ENCODE measurements at places on chromosomes 16 and 17.

- DNase-seq: no peak
These were observed 547 bp downstream of the PLCD3 start for GRCh38 chr17:45131616-45132319.

GRCh38 chr17:29674281-29674680 lies 51.6 kb upstream of the CORO6 start:
- no peak for DNase-seq

GRCh38 chr17:49851387-49852291 lies 3.8 kb upstream of the TAC4 start:
- peak; percentile 87 for DNase-seq

- DNase-seq: no peak
These were observed 702 bp downstream of the SPN start for GRCh38 chr16:29663807-29664090.

DNA sequence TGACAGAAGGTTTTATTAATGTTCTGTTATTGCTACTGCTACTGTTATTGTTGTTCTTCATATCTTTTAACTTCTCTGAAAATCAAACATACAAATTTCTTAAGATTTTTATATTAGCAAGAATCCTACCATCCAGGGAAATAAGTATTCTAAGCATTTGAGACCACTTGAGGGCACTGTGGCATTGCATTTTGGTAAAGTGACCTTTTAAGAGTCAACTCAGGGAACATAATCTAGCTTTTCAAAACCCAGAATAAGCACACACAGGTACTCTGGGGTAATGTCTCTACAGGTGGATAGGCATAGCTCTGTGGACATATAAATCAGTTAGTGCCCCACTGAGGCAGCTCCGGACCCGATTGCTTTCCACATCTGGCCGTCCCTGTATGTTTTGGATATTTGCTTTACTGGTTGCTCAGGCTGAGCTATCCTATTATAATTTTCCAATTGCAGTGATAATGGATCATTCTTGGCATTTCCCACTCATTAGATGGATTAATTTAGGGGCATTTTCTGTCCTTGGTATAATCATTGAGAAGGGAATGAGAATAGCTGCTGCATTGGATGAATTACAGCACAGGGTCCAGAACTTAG lies 1425.1 kb upstream of the CDH8 start:
- no peak for DNase-seq

- no peak for DNase-seq
These were observed 387.1 kb downstream of the HS3ST4 start for GRCh38 chr16:26078716-26079355.
